ENCODE measurements at places on chromosomes 2 and 18.

DNA sequence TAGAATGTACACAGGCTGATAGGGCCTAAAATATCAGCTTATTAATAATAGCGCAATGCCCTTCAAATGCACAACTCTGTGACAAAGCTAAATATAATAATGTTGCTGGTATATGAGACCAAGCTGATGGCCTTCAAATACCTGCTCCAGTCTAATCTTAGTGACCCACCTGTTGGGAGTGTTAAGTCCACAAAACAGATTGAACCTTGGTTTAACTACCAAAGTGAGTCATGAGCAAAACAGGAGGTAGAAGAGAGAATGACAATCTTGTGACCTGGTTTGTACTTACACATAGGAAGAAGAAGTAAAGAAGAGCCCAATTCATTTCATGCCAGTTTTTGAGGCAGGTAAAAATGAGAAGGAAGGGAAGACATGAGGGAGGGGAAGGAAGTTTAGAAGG is 295.0 kb downstream of the NR4A2 start:
- DNase-seq: no peak

- DNase-seq: peak; percentile 7
Observed at GRCh38 chr2:219178377-219179175, 501 bp downstream of the RETREG2 start.

GRCh38 chr2:35080231-35080910 is 1275.2 kb upstream of the CRIM1 start:
- DNase-seq: no peak

DNA sequence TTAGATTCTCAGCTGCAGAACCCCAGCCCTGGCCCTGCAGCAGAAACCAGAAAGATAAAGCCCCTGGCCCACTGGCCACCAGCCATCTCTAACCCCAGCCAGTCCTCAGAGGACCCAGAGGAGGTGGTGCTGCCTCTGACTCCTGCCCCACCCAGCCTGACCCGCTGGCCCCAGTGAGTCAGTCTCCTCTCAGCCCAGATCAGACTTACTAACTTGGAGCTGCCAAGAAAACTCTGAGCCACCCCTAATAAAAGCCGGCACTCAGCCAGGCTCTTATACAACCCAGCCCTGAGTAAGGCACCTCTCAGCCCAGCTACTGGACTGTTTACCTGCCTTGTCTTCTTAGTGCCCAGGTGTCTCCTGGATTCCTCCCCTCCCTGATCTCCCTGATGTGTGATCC is 2.0 kb downstream of the SLC14A2 start:
- no peak for DNase-seq

DNA sequence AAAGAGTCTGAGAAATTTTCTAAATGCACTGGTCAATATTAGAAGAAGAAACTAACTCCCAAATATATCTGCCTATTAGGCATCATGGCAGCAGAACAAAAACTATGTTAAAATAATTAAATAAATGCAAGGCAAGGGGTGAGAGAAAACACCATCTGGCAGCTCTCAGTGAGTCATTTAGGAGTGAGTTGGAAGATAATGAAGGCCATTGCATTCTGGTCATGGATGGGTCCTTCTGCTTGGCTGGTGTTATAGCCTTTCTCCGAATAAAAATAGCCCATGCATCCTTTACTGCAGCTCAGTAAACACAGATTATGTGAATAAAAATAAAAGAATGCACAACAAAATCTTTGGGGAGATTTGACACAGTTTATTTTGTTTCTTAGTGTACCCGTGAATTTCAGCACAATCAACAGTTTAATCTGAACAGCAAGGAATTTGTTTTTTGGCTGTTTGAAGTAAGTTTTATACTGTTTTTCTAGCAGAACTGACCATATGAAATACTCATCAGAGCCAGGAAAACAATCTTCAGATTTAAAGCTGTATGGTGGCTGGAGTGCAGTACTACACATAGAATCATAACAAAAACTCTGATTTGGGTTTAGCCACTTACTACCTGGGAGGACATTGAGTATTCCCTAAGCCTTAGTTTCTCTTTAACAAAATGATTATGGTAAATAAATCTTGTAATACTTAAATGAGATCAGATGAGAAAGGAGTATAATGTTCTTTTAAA is 225.1 kb upstream of the ITGA4 start:
- no peak for DNase-seq

- no peak for DNase-seq
Observed at GRCh38 chr2:119518401-119519056, 5.8 kb downstream of the SCTR start.

GRCh38 chr2:10814571-10815331 is 2.2 kb upstream of the PDIA6 start:
- DNase-seq: no peak

DNA sequence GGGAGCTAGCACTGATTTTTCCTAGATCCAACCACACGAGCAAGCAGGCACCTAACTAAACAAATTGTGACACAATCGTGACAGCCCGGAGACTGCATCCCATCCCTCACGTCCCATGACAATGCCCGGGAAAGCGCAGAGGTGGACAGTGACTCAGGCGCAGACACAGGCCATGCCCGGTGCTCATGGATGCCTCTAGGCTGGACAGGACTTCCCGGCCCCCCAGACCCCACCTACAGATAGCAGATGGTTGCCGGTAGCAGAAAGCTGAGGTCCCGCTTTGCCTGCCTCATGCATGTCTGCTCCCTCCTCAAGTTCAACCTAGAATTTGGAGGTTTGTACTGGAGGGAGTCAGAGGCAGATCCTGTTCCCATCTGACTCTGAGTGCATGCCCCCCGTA is 81.0 kb downstream of the TPO start:
- no peak for DNase-seq

DNA sequence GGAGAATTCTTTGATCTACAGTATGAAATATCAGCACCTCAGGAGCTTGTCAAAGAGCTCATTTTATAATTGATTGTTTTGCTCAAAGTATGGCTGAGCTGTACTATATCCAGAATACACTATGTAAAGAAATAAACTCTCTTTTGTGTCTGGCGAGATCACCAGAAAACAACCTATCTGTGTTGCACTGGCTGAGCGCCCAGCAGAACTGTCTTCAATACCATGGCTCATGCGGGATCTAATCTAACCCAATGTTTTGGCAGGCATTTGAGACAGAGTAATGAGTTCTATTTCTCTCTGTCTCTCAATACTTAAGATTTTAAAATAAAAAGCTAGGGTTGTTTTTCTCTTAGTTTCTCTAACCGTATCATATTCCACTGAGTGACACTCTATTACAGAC is 192.4 kb downstream of the L3MBTL4 start:
- no peak for DNase-seq

DNA sequence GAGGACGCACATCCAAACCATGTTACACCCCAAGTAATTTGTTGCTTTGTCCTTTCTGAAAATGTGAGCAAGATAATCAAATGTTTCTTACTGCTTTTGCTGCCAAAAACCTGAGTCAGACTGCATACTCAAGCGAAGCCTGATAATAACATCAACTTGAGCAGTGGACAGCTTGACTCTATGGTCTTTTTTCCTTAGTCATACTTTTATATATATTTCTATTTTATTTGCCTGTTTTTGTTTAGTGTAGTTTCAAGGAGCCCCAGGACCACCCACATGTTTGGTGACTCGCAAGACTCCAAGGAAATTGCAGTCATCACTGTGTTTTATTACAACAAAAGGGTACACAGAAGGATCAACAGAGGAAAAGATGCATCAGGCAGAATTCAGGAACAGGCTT is 688.4 kb upstream of the PIK3C3 start:
- no peak for DNase-seq

GRCh38 chr2:50448556-50448955 is 583.4 kb downstream of the NRXN1 start:
- no peak for DNase-seq

GRCh38 chr2:215654148-215654819 is 218.4 kb upstream of the FN1 start:
- no peak for DNase-seq

Data from trophoblast cell (in vitro differentiated cells and primary cell).